ENCODE measurements at places on chromosomes 11 and 22.

DNA sequence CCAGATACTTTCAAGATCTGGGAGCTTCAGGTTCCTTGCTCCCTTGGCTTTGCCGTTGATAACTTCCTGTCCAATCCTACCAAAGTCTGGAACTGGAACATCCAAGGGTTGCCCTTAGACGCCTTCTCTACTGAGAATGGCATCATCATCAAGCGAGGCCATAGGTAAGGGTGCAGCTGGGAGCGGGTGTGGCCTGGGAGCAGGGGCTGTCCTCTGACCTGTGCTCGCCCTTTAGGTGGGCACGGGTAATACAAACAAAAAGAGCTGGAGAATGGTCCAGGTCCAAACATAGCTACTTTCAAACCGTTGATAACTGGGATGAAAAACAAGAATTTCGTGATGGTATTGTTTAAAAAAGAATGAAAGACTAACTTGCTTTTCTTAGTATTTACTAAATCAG is 25.0 kb downstream of the CASP12 start:
- DNase-seq: no peak

GRCh38 chr22:29337631-29338284 is 22.3 kb upstream of the RASL10A start:
- no peak for DNase-seq

DNA sequence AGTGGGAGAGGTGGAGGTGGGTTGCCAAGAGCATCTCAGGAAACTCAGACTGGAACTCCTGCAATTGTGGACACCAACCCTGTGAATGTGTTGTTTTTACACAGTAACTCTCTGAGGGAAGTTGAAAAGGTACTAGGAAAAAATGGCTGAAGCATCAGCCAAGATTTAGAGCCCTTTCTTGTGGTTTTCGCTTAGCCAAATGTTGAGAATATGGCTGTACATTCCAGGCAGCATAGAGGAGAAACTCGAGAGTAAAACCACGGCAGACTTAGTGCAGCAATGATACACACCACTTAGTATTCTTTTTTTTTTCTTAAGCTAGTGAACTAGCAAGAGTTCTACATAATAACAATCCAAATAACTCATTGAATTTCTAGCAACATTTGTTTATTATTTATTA is 309.7 kb upstream of the MTNR1B start:
- no peak for DNase-seq

- peak; percentile 72 for DNase-seq
Measured at GRCh38 chr22:37166675-37167066, 17.0 kb upstream of the IL2RB start.

GRCh38 chr22:28063656-28064055 is 144.6 kb upstream of the PITPNB start:
- DNase-seq: no peak

DNA sequence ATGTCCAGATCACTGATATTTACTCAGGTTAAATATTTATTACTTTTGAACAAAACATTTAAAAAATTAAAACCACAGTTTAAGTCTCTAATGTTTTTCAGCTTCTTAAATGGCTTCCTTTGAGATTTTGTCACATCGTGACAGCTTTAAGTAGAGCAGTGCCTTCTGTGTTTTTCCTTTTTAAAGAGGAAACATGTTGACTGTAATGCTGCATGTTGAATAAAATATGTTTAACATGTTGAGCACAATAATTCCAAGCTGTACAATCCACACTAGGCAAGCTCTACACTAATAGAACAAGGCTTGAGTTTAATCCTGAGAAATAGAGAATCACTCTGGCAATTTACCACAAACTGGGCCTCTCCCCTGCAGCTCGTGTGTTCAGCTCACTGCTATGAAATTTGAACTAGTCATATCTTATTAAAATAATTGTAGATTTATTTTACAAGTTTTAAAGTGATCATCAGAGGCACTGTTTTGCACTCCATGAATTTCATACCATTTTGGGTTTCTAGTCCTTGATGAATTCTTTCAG is 368.3 kb downstream of the SOX6 start:
- no peak for DNase-seq

- no peak for DNase-seq
Measured at GRCh38 chr11:117610045-117610444, 187.0 kb downstream of the DSCAML1 start.

- no peak for DNase-seq
Measured at GRCh38 chr11:128472128-128473089, 114.9 kb downstream of the ETS1 start.

DNA sequence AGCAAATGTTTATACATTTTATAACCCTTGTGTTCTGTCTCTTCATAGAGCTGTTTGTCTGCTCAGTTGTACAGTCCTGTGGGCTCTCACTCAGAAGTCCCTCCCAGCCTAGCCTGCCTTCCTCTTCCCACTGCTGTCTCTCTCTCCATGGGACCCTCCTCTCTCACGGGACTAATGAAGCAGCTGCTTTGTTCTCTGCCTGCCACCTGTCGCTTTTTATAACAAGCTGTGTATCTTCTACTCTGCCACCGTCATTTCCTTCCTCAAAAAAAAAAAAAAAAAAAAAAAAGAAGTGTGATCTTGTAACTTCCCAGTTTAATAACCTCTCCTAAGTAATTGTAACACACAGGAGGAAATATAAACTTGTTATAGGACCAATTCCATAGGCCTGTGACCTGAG is 92.2 kb upstream of the ALKBH3 start:
- DNase-seq: no peak

GRCh38 chr11:93537767-93538261 is 5.4 kb downstream of the SMCO4 start:
- DNase-seq: no peak

DNA sequence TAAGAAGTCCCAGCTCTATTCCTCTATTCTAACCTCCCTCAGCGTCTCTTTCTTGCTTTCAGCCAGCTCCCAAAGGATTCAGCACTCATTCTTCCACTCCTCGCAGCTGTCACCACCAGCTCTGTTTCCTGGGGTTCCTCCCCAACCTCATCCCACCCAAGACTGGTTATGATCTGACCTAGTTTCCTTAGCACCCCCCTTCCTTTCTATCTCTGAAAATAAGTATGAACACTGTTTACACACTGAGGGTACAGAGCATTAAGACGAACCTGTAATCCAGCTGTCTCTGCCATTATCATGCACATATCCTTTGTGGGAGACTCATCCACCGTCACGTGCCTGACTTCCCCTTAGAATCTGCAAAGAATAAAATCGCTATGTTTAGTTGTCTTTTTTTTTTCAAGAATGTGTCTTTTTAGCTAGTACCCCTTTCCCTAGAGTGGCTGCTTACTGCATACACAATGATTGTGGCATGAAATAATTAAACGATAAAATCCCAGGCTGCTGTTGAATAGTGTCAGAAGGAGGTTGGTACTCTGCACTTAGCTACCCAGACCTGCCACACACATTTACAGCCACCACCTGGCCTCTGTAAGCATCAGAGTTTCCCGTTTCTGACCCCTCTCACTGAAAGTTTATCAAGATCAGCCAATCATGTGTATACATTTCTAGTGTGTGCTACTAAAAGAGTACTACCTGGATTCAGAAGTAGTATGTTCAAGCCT is 26.9 kb upstream of the CSTF3 start:
- DNase-seq: no peak

DNA sequence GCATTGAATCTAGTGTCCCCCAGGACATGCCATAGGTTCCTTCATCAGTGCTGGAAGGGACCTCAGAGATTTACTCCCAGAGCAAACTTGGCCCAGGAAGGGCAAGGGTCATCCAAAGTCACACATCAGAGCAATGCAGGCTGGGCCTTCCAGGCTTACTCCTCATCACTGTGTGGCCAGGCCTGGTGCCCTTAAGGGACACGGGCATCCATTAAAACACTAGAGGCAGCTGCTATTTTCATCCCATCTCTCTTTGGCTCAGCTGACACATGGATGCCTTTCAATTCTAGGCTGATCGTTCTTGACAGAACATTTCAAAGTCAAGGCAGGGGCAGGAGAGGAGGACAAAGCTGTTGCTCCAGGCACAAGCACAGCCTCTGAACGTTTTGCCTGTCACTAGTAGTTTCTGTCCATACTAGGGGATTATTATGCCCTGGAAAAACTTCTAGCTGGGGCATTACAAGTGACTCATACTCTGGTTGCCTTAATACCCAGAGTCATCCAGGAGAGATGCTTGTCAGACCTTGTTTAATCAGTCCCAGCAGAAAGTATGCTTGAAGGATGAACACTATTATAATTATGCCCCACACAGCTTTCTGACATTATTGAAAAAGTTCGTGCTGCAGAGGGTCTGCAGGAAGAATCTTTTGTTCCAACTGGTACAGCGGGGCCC is 240.3 kb downstream of the TENM4 start:
- no peak for DNase-seq

DNA sequence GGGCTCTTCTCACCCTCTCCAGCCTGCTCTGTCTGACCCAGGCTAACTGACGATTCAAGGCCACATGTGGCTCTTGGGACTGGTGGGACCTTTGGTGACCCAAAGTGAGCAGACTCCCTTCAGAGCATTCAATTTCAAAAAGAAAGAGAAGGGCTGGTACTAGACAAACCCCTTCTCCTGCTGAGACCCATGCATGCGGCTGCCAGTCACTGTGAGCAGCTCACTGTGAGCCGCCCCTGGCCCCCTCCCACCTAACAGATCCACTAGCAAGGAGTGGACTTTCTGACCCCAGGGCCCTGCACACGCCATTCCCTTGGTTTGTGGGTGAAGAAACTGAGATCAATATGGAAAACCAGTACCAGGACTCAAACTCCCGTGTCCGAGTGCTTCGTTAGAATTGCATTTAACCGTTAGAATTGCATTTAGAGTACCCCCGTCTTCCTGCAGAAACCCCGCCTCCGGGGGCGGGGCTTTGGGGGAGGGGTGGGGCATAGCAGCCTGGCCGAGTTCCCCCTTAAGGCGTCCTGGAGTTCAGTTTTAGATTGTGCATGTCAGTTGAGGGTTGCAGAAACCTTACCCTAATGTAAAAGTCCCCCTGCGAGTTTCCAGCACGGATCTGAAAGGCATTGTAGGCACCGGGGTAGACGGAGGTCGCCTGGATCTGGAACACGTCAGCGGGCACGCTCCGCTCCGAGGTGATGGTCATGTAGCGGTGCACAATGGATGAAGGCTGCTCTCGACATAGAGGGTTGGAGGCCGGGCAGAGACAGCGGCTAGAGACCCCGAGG is 5.1 kb downstream of the EFEMP2 start:
- no peak for DNase-seq

- no peak for DNase-seq
Measured at GRCh38 chr22:44031158-44031952, 7.3 kb downstream of the PARVB start.

DNA sequence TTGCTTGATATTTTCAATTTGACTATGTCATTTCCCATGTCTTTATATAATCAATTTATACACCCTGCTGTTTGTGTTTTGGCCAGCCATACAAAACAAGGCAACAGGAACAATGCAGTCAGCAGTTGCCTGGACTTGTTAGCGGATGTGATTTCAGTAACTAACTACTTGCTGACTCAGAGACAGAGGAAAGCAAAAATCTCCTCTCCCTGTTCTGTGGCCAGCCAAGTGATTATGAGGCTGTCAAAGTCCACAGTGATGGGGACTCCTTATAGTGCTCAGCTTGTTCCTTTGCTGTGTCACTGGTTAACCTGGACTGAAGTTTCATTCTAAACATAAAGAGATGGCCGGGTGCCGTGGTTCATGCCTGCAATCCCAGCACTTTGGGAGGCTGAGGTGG is 32.6 kb upstream of the APLP2 start:
- no peak for DNase-seq

DNA sequence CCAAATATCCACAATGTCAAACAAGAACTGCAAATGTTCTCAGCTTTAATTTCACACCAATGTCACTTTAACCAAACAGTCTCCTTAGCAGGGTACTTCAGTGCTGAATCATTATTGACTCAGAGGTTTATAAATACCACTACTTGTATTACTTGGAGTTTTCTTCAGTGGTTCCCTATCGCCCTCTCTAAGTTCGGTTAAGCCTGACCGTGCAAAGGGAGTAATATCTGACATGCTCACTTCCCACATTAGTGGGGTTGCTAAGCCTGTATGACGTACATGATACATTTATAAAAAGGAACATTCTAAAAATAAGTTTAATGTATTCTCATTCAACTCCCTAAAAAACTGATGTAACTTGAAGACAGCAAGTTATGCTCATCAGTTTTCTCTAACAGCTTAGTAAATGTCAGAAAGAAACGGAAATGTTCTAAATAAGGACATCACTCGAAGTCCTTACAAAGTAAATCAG is 93.1 kb upstream of the ZC3H12C start:
- DNase-seq: no peak

Data from T-helper 2 cell (primary cell).